CD4-positive, alpha-beta memory T cell (primary cell): ENCODE measurements at places on chromosomes 13 and 19.

DNA sequence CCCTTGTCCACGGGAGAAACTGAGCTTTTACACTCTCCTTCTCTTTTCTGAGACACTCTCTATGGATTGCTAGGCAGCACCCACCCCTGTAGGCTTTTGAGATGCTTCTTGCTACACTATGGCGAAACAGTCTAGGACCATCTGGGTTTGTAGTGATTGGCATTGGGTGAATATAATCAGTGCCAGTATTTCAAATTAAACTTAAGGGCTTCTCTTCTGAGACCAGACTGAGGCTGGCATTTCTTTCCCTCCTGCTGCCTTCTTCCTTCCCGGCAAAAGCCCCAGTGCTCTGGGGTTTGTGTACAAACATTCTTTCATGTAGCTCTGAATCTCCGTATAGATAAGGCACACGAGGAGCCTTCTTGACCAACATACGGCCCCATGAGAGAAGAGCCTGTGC lies 276.7 kb downstream of the SLC7A1 start:
- DNase-seq, result no peak

- no peak for DNase-seq
Observed at GRCh38 chr13:22128441-22129408, 457.9 kb downstream of the FGF9 start.

- no peak for DNase-seq
Observed at GRCh38 chr13:62626771-62627170, 1211.1 kb upstream of the PCDH20 start.

- DNase-seq, result no peak
Observed at GRCh38 chr13:110893571-110893970, 21.3 kb downstream of the ANKRD10 start.

GRCh38 chr19:49543032-49543431 lies 15.2 kb downstream of the RCN3 start:
- no peak for DNase-seq

DNA sequence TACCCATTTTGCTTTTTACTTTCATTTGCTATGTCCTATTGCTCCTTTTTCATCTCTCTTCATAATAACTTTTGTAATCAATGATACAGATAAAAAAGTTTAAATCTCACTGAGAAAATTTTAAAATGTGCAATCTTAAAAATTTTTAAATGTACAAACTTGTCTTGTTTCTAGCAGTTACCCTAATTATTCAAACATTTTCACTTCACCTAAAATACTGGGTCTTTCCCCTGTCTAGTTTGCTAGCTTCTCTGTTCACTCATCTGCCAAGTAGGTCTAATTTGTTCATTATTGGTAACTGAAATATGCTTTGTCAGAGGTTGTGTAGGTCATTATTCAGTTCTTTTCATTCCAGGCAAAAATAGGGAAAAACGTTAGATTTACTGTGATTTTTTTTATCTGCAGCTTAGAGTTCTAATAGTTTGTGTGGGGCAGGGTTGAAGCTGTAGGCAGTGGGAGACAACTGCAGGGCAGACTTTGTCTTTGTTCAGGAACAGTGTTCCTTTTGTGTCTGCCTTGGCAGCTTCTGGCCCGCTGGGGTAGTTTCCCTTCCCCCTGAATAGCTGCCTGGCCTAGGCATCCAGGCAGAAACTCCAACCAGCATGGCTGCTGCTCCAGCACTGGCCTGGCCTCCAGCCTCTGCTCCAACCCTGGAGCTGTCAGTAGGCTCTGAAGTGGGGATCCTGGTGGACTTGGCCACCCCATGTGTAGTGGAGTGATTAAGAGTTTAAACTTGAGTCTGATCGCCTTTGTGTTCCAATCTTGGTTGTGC lies 48.5 kb downstream of the WDFY2 start:
- no peak for DNase-seq

DNA sequence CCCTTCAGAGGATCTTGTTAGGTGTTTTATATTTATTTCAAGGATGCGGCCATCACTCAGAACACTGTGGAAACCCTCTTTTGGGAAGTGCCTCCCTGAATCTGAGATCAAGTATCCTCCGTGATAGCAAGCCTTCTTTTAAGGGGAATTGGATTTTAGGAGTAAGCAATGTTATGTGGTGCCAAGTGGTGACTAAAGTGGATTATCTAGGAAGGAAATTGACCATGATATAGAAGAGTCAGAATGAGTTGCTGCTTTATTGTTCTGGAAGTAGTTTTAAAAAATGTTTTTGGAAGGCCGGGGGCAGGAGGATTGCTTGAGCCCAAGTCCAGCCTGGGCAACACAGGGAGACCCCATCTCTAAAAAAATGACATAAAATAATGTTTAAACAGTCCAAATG lies 6.7 kb downstream of the ERCC5 start:
- DNase-seq, result no peak

DNA sequence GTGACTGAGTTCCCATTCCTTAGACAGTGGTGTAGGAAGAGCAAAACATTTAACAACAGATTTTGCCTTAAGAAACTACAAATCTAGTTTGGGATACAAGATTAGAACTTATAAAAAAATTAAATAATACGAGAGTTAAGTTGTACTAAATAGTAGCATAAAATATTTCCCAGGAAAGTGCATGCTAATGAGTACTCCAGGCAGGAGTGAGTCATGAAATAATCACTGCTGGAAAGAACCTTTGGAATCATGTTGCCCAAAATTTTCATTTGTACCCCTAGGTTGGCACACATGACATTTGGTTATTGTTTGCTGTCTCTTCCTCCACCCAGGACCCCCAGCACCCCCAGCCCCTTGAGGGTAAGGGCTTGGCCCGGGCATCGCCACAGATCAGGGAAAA lies 26.3 kb upstream of the KL start:
- DNase-seq, result no peak

DNA sequence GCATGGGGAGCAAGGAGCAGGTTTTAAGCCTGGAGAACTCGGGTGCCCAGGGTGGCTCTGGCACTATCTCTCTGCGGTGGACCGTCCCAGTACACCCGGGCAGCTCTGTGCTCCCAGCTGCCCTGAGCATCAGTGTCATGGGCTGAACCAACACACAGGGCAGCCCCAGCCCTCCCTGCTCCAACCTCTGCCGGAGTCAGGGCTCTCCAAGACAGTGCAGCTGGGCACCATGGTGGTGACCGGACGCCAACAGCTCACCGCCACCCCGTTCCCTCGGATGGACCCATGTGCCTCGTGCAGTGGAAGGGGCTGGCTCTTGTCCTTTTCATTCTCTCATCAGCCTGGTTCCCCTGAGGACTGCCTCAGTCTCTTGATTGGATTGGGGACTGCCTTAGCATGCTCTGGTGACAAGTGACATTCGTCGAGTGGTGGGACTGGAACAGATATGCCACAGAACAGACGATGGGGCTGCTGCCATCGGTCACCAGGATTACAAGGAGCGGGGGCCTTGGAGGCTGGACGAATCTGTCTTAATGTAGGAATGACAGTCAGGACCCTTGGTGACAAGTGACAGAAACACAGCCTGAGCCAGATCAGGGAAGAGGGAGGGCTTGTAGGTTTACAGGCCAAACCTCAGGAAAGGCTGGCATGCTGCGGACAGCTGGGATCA lies 25.7 kb upstream of the VSTM2B start:
- DNase-seq, result no peak

GRCh38 chr13:33879118-33879517 lies 61.2 kb downstream of the RFC3 start:
- no peak for DNase-seq

DNA sequence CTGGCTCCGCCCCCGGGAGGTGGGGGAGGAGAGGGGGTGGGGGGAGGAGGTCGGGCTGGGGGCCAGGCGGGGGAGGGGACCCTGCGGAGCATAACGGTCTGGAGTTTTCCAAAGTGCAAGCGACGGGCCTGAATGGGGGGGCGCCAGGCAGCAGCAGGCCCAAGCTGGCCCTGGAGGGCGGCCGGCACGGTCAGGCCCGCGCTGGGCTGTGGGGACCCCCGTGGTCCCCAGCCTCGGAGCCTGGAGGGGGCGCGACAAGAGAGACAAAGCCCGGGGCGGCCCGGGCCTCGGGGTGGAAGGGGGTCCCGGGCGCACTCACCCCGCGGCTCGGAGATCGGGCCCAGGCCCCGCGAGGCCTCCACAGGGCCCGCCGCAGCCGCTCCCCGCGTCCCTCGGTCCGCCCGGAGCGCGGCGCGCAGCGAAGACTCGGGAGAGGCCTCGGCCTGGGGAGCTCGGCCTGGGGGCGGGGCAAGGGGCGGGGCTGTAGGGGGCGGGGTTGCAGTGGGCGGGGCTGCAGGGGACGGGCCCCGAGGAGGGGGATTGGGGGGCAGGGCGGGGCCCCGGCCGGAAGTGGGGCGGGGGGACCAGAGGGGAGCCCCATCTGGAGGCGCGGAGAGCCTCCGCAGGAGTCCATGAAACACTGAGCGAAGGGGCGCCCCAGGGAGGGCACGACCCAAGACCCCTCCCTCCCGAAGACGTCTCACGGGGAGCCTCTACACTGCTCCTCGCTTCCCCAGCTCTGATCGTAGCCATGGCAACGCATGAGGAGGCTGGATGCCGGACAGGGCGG lies 47.6 kb downstream of the PTPRS start:
- DNase-seq, result peak; percentile 22

GRCh38 chr19:49949742-49950589 lies 11.0 kb downstream of the SIGLEC11 start:
- DNase-seq, result no peak

GRCh38 chr13:40120288-40120687 lies 464.8 kb downstream of the COG6 start:
- no peak for DNase-seq

DNA sequence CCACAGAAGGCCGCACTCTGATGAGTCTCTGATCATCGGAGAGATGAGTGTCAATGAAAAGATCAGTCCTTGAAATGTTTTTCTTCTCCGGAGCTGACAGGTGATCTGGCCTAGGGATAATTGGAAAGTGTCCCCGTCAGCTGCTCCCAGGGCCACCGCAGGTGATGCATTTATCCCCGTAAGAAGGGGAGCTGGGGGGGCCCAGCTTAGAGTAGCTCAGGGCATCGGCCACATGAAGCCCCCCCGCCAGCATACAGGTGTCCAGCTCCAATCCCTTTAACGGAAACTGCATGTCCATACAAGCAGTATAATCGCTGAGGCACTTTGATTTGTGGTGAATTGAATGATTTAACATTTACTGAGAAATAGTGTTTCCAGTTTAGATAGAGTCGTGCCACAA lies 27.7 kb downstream of the ATP4B start:
- no peak for DNase-seq

- no peak for DNase-seq
Observed at GRCh38 chr19:51571599-51571998, 516 bp downstream of the ZNF175 start.

DNA sequence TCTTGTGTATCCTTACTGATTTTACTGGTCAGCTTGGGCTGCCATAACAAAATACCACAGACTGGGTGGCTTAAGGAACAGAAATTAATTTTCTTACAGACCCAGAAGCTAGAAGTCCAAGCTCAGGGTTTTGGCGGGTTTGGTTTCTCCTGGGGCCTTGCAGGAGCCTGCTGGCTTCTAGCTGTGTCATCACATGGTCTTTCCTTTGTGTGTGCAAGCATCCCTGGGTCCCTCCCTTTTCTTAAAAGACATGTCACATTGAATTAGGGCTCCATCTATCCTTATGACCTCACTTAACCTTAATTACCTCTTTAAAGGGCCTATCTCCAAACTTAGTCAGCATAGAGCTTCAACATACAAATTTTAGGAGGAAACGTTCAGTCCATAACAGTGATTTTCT lies 23.4 kb downstream of the UBAC2 start:
- no peak for DNase-seq

- DNase-seq, result no peak
Observed at GRCh38 chr13:66377569-66377968, 852.6 kb downstream of the PCDH9 start.

DNA sequence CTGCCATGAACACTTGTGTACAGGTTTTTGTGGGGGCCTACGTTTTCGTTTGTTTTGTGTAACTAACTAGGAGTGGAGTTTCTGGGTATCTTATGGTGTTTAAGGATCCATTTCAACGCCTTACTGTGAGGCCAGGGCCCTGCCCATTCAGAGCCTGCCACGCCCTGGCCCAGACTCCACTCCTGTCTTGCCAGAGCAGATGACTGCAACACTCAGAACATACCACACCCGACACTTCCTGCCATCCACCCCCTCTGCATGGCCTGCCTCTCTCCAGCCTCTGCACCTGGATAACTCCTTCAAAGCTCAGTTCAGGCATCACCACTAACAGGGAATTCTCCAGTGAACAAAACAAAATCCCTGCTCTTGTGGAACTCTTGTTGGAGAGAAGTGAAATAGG lies 43.2 kb downstream of the RGCC start:
- peak; percentile 29 for DNase-seq

DNA sequence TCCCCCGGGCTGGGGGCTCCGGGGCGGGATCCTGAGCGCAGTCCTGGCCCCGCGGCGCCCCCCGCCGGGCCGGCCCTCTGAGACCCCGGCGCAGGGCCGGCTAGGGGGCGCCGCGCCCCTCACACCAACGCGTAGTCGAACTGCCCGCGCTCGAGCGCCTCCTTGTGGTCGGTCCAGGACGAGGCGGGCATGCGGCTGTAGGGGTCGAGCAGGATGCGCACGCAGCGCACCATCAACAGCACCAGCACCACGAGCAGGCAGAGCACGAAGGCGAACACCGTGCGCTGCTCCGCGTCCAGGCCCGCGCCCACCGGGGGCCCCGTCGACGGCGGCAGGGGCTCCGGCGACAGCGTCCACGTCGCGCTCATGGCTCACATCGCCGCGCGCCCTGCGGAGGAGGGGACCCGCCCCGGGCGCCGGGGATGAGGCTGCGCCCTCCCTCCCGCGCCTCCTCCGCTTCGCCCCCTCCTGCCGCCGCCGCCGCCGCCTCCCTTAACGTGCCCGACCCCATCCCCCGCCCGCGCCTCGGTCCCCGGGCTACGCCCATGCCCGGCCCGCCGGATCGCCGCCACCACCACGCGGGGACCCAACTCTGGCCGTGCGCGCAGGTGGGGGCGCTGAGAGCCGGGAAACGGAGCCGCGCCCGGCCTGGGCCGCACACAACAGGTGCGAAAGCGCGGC lies 624 bp downstream of the CTXN1 start:
- peak; percentile 78 for DNase-seq

DNA sequence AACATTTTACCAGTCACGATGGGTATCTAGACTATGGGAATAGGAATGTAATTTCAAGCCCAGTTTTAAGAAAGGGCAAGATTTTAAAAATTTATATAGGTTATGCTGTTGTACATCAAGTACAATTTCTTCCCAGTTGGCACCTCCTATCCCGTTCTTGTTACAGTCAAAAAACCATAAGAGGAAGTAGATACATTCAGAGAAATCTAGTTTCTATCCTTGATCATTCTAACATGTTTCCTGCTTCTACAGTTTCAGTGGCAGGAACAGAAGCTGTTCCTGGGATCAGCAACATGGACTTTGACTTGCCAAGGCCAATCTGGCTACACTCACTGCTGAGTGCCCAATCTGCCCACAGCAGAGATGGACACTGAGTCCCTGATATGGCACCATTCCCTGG lies 14.7 kb upstream of the FPR3 start:
- DNase-seq, result no peak

GRCh38 chr13:71054358-71054757 lies 812.6 kb downstream of the DACH1 start:
- no peak for DNase-seq
